ENCODE measurements at places on chromosomes 1 and 21. TPM values are rescaled to one million over a fixed set of nuclear protein-coding genes. Genes with fewer than 3 reads are reported as not detected.
A peak's percentile ranks its signal among the peaks of the same experiment; 100 is the strongest.

LCE1D gene
- not detected for polyA plus RNA-seq

OR6N1 gene
- polyA plus RNA-seq: not detected

EXO1 gene
- 0.72 TPM for polyA plus RNA-seq

- DNase-seq: no peak
Measured at GRCh38 chr1:155648207-155649147, 38.5 kb downstream of the MSTO1 start.

- no peak overlapping the region for H3K4me3 ChIP-seq
- no peaks in the 10 kb centered on the region for H3K27me3 ChIP-seq
Measured at GRCh38 chr1:90174246-90174645, 179.3 kb downstream of the ZNF326 start.

GRCh38 chr1:209356976-209357377 lies 226.5 kb upstream of the CAMK1G start:
- H3K4me3 ChIP-seq: no peak overlapping the region
- no peaks in the 10 kb centered on the region for H3K36me3 ChIP-seq
- H3K4me1 ChIP-seq: no peaks in the 10 kb centered on the region
- peaks cover 4% of the 10 kb centered on the region for H3K27me3 ChIP-seq
- H3K27ac ChIP-seq: no peak overlapping the region
- no peak for DNase-seq

DNA sequence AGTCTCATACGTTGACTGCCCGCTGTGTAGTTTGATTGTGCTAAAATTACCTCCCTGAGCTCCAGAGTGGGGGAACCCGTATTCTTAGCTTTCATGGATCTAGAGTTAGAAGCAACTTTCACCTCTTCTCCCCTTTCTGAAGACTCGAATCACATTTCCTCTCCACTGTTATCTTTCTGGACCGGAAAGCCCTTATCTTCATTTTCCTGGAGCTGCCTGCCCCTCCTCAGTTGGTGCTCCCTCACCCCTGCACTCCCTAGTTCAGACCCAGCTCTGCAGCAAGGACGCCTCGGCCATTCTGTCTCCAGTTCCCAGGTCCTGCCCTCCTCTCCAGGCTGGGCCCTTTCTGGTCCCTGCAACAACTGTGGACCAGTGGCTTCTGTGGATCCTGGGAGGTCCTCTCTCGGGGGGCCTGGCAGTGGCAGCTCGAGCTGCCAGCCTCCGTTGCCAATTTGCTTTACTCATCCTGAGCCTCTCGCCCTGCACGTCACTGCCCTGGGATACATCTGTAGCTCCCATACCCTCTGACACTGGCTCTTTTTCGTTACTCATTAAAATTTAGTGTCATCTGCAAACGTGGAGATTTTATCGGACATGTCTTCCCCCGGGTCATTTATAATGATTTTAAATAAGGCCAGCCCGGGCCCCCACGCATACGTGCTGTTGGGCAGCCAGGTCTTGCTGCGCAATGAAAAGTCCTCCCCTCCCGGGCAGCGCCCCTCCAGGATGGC lies 141.5 kb upstream of the VAMP3 start:
- peaks cover 6% of the 10 kb centered on the region for H3K27me3 ChIP-seq
- no peak overlapping the region for H3K4me3 ChIP-seq
- no peaks in the 10 kb centered on the region for H3K36me3 ChIP-seq
- no peak overlapping the region for H3K27ac ChIP-seq
- DNase-seq: no peak

DNA sequence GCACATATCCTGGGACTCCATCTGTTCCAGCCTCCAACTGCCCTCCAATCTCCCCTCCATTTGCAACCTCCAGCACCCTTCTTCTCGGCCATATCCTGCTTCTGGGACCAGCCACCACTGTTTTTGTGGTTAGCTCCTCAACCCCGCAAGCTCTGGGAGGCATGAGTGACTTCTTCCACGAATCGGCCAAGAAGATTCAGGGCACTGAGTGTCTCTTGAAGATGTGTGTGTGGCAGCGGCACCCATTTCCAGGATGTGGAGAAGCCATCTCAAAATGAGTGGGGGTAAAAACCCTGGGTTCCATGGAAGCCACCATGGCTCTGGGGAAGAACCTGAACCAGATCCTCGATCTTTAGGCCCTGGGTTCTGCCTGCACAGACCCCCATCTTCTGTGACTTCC lies 194.6 kb downstream of the SLC45A1 start:
- H3K27me3 ChIP-seq: no peaks in the 10 kb centered on the region
- DNase-seq: no peak
- H3K4me1 ChIP-seq: peaks cover 66% of the 10 kb centered on the region
- H3K4me3 ChIP-seq: no peak overlapping the region

DNA sequence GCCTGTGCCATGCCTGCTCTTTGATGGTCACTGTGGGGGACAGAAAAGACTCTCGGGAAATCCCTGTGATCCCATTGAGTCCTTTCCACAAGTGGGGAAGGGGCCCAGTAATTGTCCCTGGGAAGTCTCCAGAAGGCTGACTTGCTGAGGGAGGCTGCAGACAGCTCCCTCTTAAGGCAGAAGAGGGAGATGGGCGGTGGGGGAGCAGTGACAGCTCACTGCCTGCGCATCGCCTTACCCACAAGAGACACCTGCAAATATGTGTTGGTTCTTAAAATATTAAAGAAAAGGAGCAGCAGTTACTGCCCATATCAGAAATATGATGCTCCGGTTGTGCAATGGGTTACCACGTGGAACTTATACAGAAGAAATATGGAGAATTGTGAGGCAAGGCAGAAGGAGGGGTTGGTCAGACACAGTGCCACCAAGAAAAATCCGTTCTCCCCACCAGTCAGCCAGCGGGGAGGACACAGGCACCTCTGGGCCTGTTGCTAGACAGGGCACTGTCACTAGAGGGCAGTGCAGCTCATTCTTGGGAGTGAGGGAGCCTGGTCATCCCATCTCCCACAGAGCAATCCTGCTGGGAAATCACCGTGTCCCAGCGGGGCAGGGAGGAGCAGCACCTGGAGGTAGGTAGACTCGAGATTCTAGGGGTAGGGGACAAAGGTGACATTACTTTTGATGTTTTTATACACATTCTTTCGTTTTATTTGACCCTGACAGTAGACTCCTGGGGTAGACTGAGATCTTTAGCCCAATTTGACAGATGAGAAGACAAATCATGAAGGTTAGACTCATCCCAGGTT lies 6.9 kb upstream of the CAMK1G start:
- peaks cover 9% of the 10 kb centered on the region for H3K27me3 ChIP-seq
- DNase-seq: peak; percentile 15
- no peak overlapping the region for H3K4me3 ChIP-seq
- H3K27ac ChIP-seq: no peak overlapping the region

DNA sequence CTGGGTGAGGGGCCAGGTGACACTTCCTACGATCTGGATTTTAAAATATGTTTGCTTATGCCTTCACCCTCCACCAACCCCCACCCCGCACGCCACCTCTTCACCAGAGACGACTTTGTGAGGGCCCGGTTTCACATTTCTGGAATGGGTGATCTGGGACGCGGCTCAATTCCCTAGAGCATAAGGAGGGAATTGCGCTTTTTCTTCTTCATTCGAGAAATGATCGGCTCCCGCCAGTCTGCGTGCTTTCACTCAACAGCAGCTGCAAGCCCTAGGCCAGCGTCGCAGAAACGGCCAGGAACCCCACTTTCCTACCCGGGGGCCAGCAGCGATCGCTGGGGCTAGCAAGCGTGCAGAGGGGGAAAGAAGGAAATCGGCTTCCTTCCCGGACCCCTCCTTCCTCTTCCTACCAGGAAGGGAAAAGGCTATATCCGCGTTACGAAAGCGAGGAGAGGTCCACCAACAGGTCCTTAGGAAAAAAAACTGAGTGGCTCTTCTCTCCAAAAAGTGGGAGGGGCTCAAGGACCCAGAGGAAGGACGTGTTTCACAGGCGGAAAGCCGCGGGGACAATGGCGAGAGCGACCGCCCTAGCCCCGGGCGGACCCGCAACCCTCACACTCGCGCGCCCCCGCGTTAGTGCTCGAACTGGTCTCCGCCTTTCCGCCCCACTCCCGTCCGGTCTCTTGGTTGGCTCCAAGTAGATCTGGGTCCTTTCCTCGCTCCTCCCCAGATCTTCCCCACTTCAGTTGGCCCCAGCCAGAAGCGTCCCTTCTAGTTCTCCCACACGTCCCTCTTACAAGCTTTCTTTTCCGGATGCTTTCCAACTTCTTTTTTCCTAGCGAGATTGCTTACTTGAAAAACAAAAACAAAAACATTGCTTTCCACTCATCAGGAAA lies 1.1 kb upstream of the ADAMTS1 start:
- peak overlapping the region; percentile 86 for H3K4me3 ChIP-seq
- no peak for DNase-seq
- H3K27ac ChIP-seq: no peak overlapping the region
- peaks cover 7% of the 10 kb centered on the region for H3K36me3 ChIP-seq
- peaks cover 34% of the 10 kb centered on the region for H3K4me1 ChIP-seq
